Stromal cell of bone marrow (primary cell): ENCODE measurements at places on chromosomes 5 and 9.

GRCh38 chr5:121138495-121138907 lies 674.4 kb downstream of the PRR16 start:
- DNase-seq: no peak

DNA sequence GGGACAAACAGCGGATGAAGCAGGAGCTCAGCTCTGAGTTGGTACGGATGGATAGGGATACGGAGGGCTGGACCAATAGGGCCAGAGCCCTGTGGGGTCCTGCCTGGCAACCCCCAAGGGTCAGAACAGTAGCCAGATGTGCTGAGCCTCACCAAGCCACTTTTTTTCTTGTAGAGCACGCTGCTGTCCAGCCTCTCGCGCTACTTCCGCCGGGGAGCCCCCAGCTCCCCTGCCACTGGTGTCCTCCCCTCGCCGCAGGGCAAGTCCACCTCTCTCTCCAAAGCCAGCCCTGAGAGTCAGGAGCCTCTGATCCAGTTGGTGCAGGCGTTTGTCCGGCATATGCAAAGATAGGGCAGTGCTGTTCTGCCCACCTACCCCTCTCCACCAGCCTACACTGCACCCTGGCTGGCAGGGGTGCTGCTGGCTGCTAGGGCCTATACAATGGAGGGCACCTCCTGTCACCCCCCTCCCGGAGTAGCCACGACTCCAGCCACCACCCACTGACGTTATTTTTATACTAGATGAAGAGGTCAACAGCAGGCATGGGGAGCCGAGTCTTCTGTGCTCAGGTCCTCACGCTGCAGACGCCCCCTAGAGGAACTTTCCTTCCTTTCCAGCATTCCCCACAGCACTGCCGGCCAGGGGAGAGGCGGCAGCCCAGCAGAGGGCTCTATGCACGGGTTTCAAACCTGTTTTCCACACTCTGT lies 21.6 kb downstream of the SH3GLB2 start:
- peak; percentile 57 for DNase-seq

GRCh38 chr5:132069994-132070393 lies 3.6 kb upstream of the CSF2 start:
- DNase-seq: no peak

DNA sequence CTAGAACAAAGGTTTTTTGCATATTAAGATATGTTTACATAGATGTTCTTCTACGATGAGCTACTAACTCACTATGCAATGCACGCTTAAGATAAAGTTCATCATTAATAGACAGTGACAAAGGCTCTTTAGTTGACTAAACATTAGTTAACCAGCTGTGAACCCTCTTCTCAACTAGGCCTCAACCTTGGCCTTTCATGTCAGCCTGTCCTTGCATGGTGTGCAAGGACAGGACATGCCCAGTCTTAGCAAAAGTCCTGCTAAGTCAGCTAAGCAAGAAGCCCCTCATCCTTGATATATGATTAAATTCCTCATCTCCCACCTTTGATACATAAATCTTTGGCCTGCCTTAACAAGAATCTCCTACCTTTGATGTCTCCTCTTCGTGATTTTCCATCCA lies 50.9 kb downstream of the PLPP1 start:
- no peak for DNase-seq

GRCh38 chr5:154479944-154480750 lies 2.1 kb upstream of the HAND1 start:
- no peak for DNase-seq

- no peak for DNase-seq
These were observed 9.9 kb downstream of the NR6A1 start for GRCh38 chr9:124761196-124761595.
